HEK293T (cell line): ENCODE measurements at places on chromosomes 12 and 14.

- no peak for DNase-seq
Observed at GRCh38 chr14:37711831-37712475, 116.5 kb downstream of the TTC6 start.

GRCh38 chr12:4388032-4388431, 8.5 kb upstream of the FGF23 start:
- DNase-seq: no peak

DNA sequence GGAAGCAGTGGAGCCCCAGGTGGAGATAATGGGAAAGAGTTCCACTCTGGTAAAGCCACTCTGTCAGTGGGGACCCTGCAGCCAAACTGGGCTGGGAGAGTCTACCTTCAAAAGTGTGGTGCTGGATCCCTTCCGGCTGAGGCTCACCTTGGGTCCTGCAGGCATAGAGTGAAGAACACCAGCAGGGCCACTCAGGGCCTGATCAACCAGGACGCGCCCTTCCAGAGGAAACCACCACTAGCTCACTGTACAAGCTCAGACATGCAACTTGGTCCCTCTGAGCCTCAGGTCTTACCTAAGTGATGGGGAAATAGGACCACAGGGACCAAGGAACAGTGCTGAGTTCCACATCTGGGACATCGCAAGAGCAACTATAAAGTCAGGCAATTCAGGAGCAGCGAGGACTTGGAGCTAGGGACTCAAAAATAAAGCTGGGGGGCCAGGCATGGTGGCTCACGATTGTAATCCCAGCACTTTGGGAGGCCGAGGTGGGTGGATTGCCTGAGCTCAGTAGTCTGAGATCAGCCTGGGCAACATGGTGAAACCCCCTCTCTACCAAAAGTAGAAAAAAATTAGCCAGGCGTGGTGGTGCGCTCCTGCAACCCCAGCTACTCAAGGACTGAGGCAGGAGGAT, 5.9 kb upstream of the PRPH start:
- no peak for DNase-seq

- DNase-seq: no peak
Observed at GRCh38 chr14:22981876-22982476, 375 bp downstream of the AJUBA start.
